ENCODE measurements at places on chromosomes 7 and 10. TPM values are rescaled to one million over a fixed set of nuclear protein-coding genes. Genes with fewer than 3 reads are reported as not detected.

GRCh38 chr10:35237766-35238512 lies 98.4 kb upstream of the CCNY start:
- no peak overlapping the region for H3K27ac ChIP-seq
- no peak for DNase-seq
- no peaks in the 10 kb centered on the region for H3K4me1 ChIP-seq
- H3K36me3 ChIP-seq: no peaks in the 10 kb centered on the region

DNA sequence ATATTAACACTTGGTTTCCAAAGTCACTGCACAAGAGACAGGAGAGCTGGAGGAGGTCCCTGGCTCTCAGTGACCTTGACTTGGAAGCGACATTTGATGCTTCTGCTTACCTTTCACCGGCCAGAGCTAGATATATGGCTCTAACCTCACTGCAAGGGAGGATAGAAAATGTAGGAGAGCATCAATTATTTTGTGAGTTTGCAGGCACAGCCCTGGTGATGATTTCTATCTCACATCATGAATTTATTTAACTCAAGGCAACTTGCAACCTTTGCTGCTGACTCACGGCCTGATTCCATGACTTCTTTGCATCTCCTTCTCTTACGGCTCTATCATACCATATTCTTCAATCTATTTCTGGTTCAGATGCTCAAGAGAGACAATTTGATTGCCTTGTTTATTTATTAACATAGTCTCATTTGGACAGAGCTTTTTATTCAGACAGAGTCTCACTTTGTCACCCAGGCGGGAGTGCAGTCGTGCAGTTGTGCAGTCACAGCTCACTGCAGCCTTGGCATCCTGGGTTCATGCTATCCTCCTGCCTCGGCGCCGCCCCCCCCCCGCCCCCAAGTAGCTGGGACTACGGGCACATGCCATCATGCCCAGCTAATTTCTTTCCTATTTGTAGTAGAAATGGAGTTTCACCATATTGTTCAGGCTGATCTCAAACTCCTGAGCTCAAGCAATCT lies 196.0 kb downstream of the REEP3 start:
- H3K4me1 ChIP-seq: no peaks in the 10 kb centered on the region
- DNase-seq: no peak
- no peak overlapping the region for H3K4me3 ChIP-seq
- H3K27ac ChIP-seq: no peak overlapping the region
- no peaks in the 10 kb centered on the region for H3K27me3 ChIP-seq
- no peaks in the 10 kb centered on the region for H3K36me3 ChIP-seq

OR2A7 gene
- 0.52 TPM for polyA plus RNA-seq

- no peaks in the 10 kb centered on the region for H3K4me1 ChIP-seq
- no peak for DNase-seq
- no peak overlapping the region for H3K27ac ChIP-seq
- H3K4me3 ChIP-seq: no peak overlapping the region
- no peaks in the 10 kb centered on the region for H3K36me3 ChIP-seq
Measured at GRCh38 chr10:95820363-95820762, 64.4 kb downstream of the ENTPD1 start.

DNA sequence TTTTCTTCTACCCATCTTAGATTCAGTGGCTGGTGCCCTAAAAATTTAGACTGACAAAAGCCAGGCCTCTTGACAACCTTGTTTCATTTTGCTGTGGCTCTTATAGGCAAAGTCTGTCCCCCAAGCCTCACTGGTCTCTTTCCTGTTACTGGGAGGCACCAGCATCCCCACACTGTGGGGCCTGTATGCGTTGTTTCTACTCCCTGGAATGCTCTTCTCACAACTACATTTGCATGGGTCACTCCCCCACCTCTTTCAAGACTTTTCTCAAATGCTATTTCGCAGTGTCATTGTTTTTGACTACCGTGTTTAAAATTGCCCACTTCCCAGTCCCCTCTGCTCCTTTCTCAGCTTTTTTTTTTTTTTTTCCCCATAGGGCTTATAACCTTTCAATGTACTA lies 108.7 kb upstream of the DGKB start:
- no peak overlapping the region for H3K4me3 ChIP-seq
- DNase-seq: no peak
- H3K27ac ChIP-seq: no peak overlapping the region
- no peaks in the 10 kb centered on the region for H3K4me1 ChIP-seq
- no peaks in the 10 kb centered on the region for H3K36me3 ChIP-seq

FAM25G gene
- not detected for polyA plus RNA-seq

DNA sequence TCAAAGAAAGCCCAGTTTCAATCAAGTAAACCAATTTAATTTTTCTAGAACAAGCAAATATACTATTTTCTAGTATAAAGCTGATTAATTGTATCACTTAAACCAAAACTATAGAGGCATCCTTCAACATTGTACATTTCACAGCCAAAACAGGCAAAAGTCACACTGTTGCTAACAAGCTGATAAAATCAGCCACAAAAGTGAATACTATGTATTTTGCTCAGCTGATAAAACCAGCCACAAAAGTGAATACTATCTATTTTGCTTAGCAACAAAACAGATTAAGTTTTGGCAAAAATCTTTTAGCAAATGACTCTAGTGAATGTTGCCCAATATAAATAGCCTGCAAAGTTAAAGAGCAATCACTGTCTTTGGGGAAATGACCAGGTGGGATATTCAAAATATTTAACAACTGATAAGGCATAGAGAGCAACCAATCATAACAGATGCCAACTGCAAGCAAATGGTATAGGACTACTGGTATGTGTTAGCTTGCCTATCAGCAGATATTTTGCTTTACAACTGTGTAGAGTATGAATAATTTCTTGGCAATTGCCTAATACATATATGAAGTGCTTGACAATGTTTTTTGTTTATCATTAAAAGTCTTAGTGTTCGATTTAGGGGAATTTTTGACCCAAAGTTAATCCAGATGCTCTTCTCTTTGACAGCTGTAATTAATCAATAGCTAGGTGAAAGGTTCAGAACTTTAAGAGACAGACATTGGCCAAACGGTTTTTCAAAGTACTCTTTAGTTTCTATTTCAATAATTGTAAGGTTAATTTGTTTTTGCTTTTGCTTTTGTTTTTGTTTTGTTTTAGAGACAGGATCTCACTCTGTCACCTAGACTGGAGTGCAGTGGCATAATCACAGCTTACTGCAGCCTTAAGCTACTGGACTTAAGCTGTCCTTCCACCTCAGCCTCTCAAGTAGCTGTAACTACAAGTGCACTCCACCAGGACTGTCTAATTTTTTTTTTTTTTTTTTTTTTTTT lies 44.4 kb upstream of the SP4 start:
- H3K27ac ChIP-seq: no peak overlapping the region
- no peaks in the 10 kb centered on the region for H3K4me1 ChIP-seq
- H3K36me3 ChIP-seq: no peaks in the 10 kb centered on the region
- no peak for DNase-seq
